ENCODE measurements at places on chromosomes 12 and 14. TPM values are rescaled to one million over a fixed set of nuclear protein-coding genes. Genes with fewer than 3 reads are reported as not detected.

G2E3 gene
- 9.1 TPM for total RNA-seq

SLC5A8 gene
- total RNA-seq: not detected

PTCSC3 gene
- not detected for total RNA-seq

GRCh38 chr12:127374447-127374846 is 892.5 kb upstream of the TMEM132C start:
- no peak for DNase-seq
- H3K4me3 ChIP-seq: no peak overlapping the region
- H3K36me3 ChIP-seq: no peaks in the 10 kb centered on the region
- no peaks in the 10 kb centered on the region for H3K27me3 ChIP-seq
- H3K4me1 ChIP-seq: no peaks in the 10 kb centered on the region

GRCh38 chr14:97544571-97544970 is 747.4 kb downstream of the VRK1 start:
- H3K36me3 ChIP-seq: no peaks in the 10 kb centered on the region
- H3K4me3 ChIP-seq: no peak overlapping the region
- no peak for DNase-seq
- no peaks in the 10 kb centered on the region for H3K27me3 ChIP-seq
- H3K27ac ChIP-seq: no peak overlapping the region
